Activated naive CD8-positive, alpha-beta T cell treated with anti-CD3 and anti-CD28 coated beads for 36 hours (primary cell): ENCODE measurements at places on chromosomes 7 and 10. TPM values are rescaled to one million over a fixed set of nuclear protein-coding genes. Genes with fewer than 3 reads are reported as not detected.

Gene GNG11
- total RNA-seq = not detected

Gene PRPF18
- total RNA-seq = 22.9 TPM

Gene EPDR1
- total RNA-seq = 1.8 TPM

Gene SLC26A5
- not detected for total RNA-seq

Gene ABLIM1
- 116 TPM for total RNA-seq
